Endothelial cell (in vitro differentiated cells): ENCODE measurements at places on chromosomes 7 and 10.

- DNase-seq: no peak
Measured at GRCh38 chr7:101302641-101303101, 18.9 kb downstream of the IFT22 start.

DNA sequence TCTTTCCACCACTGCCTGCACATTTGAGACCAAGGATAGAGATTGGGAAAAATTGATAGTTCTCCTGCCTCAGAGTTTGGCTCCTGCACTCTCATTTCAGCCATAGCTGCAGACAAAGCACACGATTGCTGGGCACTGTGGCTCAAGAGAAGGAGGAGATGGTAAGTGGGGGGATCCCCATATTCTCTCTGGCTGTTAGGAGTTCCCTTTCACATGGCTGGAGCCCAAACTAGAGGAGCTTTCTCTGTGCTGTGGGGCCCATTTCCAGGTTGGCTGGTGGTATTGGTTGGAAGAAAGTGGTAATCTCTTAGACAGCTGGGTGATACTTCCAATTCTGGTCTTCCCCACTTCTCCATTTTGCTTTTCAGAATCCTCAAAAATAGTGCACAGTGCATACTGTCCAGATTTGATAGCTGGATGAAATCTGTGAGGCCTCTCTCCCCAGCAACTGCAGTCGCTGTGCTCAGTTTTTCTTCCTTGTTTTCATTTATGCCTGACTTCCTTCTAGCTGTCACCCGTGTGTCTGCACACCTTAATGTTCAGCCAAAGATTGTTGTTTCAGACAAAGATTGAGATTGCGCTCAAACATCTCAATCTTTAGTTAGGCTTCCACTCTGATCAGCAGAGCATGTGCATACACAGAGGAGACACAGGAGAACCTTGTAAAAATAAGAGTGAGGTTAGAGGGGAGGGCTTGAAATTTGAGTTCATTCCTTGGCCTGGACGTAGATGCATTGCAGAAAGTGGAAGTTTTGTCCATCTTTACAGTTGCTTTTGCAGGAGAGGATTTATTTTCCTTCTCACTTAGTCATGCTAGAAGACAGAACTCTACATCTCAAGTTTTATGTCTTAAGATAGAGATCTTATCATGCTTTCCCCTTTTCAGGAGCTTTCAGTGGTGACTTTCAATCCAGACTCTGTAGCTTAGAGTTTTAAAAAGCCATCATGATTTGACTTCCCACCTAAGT is 28.6 kb downstream of the RABGEF1 start:
- no peak for DNase-seq

- no peak for DNase-seq
Measured at GRCh38 chr7:157318015-157318706, 18.6 kb upstream of the DNAJB6 start.

DNA sequence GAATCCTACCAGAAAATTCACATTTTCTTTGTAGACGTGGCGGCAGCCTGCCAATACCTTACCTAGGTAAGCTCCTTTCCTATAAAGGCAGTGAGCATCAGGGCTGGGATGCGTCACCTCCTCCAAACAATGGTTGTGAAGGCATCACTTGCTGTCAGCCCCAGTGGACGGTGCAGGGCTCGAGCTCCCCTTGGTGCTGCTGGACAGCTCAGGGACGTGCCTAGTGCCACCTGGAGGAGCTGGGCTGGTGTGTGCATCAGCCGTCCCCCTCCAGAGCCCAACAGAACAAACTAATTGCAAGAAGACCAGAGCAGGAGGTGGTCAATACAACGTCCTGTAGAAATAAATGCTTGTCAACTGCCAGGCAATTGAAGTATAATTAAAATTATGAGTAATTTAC is 517.5 kb upstream of the FOXK1 start:
- DNase-seq: no peak

DNA sequence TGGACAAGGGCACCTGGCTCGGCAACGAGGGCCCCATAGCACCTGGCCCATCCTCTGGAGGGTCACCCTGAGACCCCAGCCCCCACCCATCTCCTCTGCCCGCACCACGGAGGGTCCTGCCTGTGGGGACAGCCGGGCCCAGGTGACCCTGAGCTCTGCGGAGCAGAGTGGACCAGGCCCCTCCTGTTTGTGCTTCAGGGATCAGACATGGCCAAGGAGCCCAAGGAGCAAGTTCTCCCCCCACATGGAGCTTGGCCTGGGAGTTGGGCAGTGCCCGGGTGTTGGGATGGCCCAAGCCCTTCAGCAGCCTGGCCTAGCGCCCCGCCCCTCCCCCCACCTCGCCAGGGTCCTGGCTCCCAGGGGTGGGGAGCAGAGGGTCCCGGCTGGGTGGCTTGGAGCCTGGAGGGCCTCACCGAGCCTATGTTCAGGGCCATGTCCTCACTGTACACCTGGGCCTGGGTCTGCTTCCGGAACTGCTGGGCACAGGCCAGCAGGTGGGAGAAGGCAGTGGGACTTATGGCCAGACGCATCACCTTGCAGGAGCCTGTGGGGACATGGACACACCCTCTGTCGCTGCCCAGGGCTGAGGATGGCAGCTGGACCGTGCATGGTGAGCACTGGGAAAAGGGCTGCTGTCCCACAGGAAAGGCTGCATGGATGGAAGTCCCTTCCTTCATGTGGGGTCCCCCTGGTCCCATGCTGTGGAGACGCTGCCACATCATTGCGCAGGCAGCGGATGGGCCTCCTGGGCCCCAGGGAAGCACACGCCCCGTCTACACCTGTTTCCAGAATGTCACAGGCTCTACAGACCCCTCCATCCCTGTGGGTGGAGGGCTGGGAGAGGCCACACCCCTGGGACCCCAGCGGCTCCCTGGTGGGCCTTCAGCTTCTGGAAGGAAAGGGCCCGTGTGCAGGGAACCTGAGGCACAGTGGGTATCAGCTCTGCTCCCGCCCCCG is 49.2 kb upstream of the NKX6-2 start:
- DNase-seq: no peak

DNA sequence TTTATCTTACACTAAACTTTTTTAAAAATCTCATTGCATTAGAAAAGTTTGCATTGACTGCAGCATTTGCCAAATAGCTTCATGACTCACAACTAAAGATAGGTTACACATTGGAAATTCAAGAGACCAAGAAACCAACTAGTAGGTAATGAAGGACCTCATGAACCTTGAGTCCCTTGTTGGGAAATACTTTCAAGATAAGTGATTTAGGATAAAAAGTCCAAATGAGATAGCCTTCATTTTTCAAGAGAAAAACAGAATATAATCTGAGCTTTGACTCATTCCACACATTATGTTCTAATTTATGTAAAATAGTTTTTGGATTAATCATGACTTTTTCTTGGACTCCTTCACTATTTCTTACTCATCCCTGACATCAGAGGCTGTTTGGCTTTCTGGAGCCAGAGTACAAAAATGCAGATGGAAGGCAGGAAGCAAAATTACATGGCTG is 13.1 kb upstream of the LIPF start:
- DNase-seq: no peak

GRCh38 chr7:76201732-76202665 is at the start of gene SRRM3:
TSS of gene SRRM3 (plus strand) at chr7:76201896. CDS start at chr7:76235067, 33,171 bp downstream.
- peak; percentile 97 for DNase-seq

GRCh38 chr7:93964813-93965212 is 39.3 kb downstream of the BET1 start:
- DNase-seq: no peak

DNA sequence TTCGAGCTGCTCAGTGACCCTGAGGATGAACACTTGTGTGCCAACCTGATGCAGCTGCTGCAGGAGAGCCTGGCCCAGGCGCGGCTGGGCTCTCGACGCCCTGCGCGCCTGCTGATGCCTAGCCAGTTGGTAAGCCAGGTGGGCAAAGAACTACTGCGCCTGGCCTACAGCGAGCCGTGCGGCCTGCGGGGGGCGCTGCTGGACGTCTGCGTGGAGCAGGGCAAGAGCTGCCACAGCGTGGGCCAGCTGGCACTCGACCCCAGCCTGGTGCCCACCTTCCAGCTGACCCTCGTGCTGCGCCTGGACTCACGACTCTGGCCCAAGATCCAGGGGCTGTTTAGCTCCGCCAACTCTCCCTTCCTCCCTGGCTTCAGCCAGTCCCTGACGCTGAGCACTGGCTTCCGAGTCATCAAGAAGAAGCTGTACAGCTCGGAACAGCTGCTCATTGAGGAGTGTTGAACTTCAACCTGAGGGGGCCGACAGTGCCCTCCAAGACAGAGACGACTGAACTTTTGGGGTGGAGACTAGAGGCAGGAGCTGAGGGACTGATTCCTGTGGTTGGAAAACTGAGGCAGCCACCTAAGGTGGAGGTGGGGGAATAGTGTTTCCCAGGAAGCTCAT is 1.1 kb downstream of the DDIT4 start:
- peak; percentile 67 for DNase-seq

DNA sequence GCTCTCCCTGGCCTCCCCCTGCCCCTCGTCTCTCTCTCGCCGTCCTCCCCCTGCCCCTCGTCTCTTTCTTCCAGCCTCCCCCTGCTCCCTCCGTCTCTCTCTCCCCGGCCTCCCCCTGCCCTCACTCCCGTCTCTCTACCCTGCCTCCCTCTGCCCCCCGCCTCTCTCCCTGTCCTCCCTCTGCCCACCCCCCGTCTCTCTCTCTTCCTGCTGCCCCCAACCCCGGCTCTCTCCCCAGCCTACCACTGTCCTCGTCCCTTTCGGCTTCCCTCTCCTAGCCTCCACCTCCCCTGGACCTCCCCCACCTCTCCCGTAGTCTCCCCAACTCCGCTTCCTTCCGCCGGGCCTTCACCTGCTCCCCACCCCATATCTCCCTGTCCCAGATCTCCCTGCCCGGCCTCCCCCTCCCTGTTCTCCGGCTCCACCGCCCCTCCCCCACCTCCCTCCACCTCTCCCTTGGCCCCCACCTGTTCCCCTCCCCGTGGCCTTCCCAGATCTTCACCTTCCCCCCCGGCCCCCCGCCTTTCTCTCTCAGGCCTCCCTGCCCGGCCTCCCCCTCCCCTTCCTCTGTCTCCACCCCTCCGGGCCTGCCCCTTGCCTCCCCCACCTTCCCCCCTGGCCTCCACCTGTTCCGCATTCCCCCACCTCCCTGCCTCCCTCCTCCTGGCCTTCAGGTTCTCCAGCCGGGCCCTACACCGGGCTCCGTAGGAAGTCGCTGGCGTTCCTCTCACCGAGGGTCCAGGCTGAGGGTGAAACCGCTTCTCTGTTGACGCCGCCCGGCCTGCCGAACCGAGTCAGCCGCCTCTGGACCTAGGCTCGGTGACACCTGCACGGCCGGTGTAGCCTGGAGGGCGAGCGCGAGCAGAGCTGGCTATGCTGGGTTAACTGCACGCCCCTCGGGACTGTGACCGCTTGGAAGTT is 1.2 kb downstream of the GET4 start:
- peak; percentile 33 for DNase-seq

DNA sequence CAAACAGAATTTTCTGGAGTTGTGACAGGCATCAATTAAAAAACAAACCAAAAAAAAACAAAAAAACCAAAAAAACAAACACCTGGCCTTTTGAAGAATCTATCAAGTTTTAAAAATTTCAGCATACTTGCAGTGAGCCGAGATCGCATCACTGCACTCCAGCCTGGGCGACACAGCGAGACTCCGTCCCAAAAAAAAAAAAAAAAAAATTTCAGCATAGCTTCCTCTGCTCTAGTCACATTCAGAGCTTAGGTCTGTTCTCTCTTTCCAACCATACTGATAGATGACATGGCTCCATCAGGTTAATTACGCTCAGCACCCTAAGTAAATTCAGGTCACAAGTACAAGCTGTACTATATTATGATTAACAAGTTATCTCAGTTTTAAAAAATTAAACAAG is 3.1 kb downstream of the KBTBD2 start:
- DNase-seq: no peak

DNA sequence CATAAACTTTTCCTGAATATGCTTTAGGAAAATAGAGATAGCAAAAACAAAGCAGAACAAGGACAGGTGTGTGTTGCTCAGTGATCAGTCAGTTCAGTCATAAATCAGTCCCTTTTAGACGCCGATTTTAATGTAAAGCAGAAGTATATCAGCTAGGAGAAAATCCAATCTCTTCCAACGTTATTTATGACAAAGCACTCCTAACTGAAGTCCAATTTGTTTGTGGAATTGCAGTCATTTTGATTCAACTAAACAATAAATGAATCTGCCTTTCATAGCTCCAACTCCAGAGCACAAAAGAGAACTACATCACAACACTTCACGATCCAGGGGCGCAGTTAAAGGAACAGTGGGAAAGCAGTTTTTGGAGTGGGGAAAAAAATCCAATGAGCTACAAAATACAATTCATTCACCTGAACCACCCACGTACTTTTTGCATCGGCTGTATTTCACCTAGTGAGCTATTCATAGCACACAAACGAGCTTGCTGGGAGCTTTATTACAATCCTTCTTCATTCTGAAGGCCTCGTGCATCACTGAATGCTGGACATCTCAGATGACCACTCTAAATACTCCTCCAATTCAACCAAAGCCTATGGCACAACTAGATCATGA is 151.3 kb downstream of the LRRN3 start:
- no peak for DNase-seq

DNA sequence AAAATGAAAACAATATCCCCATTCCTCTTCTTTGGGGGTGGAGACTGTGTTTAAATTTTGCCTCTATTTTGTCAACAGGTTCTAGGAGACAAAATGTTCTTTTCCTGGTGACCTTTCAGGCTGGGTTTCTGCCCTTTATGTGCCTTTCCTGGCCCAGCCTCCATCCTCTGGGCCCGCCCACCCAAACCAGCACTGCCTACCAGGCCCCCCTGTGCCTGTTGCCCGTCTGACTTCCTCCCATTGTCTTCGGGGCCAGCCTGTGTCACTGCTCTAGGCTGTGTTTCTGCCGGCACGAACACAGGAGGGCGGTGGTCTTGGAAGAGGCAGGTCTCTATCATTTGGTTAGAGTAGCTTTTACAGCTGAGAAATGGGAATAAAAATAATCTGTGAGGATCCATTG is 13.9 kb downstream of the TSPAN14 start:
- DNase-seq: peak; percentile 90

GRCh38 chr7:10708447-10708846 is 265.2 kb upstream of the PHF14 start:
- peak; percentile 34 for DNase-seq

GRCh38 chr10:17216901-17217395 is 11.1 kb upstream of the VIM start:
- no peak for DNase-seq

- DNase-seq: peak; percentile 27
Measured at GRCh38 chr10:80945264-80945880, 407.7 kb downstream of the SH2D4B start.

DNA sequence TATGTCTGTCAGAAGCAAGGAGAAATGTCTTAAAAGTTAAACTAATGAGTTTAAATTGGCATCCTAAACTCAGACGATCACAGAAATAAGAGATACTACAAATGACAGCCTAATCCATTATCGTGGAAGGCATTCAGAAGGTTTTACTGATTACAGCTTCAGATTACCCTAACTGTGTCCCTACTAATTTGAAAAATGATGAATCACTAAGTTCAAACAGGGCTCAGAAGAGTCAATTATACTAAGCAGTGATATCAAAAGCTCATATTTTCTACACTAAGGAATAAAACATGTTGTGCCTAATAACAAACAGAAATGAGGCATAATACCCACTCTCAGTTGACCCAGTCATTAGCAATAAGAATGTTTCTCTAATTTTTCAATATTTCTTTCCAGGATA is 152.0 kb upstream of the NRBF2 start:
- no peak for DNase-seq

- DNase-seq: no peak
Measured at GRCh38 chr7:50534690-50535290, 30.4 kb downstream of the DDC start.
